ENCODE measurements at places on chromosomes 13 and 19. TPM values are rescaled to one million over a fixed set of nuclear protein-coding genes. Genes with fewer than 3 reads are reported as not detected.

- DNase-seq, result no peak
Observed at GRCh38 chr19:5006201-5006600, 37.3 kb downstream of the KDM4B start.

- peak; percentile 89 for DNase-seq
Observed at GRCh38 chr19:55640043-55640576, 692 bp upstream of the ZNF580 start.

DNA sequence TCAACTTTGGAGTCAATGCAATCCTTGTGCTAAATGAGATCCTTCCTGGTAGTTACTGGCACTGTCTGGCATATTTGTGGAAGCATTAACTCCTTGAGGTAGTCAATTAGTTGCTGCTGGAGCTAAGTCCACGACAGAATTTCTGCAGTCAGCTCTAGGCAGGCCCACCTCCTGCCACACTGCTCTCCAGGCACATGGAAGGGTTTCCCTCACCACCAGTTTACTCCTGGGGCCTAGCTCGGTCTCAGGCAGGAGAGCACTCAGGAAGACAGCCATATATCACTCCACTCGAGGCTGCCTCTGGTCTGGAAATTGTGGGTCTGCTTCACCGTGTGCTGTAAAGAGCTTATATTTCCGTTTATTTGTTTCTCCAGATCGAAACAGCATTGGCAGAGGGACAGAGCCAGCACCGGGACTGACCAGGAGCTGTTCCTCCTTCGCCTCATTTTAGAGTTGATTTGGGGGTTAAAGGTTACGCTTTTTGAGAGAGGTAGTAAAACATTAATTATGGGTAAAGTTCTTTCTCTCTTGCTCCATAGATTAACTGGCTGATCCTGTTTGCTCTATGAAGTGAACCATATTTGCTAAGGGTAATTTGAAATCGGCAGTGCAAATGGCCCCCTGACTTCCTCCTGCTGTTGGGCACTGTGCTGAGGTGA is 20.6 kb upstream of the GTF3A start:
- no peak for DNase-seq

DNA sequence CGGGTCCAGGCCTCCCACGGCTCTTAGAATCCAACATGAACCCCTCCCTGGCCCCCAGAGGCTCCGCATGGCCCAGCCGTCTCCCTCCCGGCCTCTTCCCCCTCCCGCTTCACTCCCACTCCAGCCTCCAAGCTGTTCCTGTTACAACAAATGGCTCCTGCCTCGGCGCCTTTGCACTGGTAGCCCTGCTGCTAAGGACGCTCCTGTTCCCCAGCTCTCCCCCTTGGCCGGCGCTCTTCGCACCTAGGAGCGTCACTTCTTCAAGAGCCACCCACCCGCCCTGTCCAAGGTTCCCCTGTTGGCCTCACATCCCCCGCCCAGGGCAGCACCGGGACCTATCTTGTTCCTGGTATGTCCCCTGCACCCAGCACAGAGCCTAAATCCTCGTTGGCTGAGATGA is 9.4 kb downstream of the CCDC124 start:
- DNase-seq, result no peak

ERICH4 gene
- 0.10 TPM for polyA plus RNA-seq

KIR2DL1 gene
- 0.03 TPM for polyA plus RNA-seq

SH2D3A gene
- 0.17 TPM for polyA plus RNA-seq

ZNF432 gene
- polyA plus RNA-seq, result 4.2 TPM

All from psoas muscle (tissue), 8 donors.